ENCODE measurements at places on chromosomes 2 and 18.
A peak's percentile ranks its signal among the peaks of the same experiment; 100 is the strongest.

DNA sequence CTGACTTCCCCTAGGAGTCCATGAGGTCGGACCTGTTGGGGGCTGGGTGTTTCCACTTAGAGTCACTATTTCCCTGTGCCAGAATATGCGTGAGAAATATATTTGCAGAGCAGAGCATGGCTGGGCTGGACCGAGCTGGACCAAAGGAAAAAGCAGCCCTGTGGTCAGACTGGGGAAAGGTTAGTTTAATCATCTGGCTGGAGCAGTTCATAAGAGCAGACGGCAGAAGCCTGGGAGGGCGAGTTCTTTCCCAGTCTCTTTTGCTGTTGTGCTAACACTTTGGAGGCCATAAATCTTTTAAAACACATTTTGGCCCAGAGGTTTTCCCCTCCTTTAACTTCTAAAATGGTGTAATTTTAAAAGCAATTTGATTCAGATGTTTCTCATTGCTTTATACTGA lies 66.5 kb downstream of the GLI2 start:
- no peak for DNase-seq

DNA sequence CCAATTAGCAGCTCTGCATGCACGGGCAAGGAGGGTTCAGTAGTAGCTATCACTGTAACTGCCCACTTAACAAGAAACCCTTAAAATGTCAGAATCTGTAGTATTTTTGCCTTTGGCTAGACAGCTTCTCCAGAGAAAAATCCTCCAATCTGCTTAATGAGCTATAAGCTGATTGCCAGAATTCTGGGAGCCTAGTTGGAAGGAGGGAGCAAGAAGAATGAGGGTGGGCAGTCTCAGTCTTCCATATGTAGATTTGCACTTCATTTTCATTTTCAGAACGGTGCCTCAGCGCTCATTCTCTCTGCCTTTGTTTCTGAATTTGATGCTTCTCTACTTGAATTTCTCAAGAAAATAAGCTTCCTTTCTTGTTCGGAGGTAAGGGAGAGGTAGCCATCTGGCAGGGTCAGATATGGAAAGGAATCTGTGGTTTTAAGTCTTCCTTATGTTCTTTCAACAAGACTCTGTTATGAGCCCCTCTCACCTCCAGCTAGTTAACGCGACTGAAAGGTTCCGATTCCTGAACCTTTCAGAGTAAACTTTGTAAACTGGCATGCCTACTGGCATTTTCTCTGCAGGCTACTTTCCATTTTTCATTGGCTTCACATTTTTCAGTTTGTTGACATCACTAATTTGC lies 53.5 kb downstream of the HNRNPLL start:
- no peak for DNase-seq

- no peak for DNase-seq
Measured at GRCh38 chr18:10085416-10085815, 171.6 kb downstream of the VAPA start.

DNA sequence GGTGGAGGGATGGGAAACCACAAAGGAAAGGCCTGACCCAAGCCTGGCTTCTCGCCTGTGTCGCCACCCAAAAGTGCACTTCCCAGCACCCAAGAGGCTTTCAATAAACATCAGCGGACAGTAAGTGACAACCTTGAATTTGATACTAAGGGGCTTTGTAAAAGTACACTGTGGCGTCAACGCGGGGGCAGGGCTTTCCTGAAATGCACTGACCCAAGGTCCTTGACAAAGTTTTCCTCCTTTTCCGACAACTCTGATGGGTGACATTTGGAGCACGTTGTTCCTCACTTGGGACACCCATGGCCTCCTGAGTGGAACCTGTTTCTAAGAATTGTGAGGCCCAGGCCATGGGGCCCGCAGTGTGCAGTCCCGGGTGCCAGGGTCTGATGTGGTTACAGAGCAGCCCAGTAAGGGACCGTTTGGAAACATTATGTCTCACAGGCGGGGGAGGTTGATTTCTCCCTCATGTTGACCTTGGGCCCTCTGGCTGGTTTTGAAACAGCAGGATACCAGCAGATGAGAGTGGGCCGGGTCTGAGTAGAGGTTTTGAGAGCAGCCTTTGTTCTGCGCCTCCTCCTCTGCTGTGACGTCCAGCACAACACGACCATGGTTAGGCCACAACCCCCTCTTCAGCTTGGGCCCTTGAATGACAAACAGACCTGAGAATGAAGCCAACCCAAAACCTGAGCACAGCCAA lies 2.8 kb upstream of the ZBTB14 start:
- no peak for DNase-seq

DNA sequence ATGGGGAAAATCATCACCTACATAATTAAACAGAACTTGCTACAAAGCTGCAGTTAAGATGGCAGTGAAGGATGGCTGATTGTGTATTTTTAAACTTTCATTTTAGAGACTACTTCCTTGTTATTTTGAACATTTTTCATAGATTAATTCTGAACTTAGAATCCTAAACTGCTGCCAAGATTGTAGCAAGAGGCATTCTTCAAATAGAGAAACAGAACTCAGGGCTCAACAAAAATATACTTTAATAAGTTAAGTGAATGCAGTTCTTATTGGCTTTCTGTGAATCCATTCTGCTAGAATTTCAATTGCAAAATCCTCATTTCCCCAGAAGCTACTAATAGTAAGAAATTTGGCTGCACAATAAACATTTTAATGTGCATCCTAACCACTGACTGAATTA lies 160.3 kb downstream of the L3MBTL4 start:
- DNase-seq: no peak

GRCh38 chr2:10740226-10740625 lies 18.8 kb downstream of the ATP6V1C2 start:
- DNase-seq: no peak

DNA sequence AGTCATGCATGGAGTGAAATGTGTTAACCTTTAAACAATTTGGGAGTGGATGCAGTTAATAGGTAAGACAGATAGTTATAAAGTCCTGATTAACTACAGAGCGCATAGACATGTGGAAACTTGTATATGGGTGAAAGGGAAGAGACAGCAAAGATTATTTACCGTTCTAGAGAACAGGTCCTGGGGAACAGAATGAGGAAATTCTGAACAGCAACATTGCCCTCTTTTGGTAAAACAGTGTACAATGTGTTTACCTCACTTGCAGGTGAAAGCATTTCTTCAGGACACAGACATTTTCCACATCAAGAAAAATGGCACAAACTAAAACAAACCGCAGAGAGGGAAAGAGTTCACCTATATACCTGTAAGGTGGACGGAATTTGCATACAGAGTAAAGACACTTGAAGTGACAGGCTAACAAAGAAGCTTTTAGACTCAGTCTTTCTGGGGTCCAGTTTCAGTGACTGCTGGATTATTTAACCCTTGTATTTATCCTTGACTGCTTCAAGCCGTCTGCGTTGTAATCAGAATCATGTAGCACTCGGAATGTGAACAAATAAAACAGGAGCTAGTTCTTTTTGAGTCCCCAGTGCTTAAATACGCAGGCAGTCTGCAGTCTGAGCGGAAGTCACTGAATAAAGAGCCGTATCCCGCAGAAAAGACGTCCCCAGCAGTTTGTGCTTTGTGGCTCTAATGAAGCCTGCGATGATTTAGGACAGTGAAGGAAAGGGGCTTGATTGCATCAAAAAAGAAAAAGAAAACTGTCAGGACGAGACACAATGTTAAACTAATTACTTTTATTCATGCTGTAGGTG lies 364.8 kb upstream of the GALNT5 start:
- no peak for DNase-seq

GRCh38 chr2:69734035-69734611 lies 7.8 kb upstream of the ANXA4 start:
- no peak for DNase-seq

DNA sequence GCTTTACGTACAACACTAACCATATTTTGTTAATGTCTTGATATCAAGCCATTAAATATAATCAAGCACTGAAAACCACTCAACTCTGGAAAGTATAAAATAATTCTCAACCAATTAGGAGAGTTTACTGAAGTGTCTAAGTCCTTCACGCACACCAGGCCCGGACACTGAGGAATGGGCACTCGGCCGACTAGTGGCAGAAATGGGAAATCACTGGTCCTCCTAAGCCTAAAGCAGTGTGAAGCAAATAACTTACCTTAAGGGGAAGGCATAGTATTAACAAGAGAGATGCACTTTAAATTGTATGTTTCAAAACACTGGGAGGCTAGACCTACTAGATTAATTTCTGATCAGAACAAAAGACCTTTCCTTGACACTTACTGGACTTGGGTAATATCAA lies 45.7 kb downstream of the FAM210A start:
- DNase-seq: no peak

GRCh38 chr2:12620759-12621158 lies 96.0 kb upstream of the TRIB2 start:
- DNase-seq: no peak

DNA sequence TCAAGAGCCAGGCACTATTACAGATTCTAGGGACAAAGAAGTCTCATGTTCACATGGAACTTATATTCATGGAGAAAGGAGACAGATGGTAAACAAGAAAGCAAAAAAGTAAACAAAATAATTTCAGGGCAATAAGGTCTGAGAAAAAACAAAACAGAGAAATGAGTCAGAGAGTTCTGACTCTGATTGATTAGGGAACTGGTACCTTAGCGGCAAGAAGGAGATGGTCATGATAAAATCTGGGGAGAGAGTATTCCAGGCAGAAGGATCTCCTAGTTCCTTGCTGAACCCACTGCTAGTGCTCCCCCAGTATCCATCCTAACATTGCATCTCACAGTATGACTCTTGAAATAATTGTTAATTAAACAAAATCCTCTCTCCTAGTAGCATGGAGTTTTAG lies 161.8 kb upstream of the KLF7 start:
- no peak for DNase-seq

- DNase-seq: peak; percentile 2
Measured at GRCh38 chr2:45382744-45383143, 228.3 kb downstream of the SRBD1 start.

GRCh38 chr2:101486258-101486701 lies 11.4 kb upstream of the RFX8 start:
- no peak for DNase-seq

Data from frontal cortex (tissue), 4 donors.